ENCODE measurements at places on chromosomes 12 and 14.

DNA sequence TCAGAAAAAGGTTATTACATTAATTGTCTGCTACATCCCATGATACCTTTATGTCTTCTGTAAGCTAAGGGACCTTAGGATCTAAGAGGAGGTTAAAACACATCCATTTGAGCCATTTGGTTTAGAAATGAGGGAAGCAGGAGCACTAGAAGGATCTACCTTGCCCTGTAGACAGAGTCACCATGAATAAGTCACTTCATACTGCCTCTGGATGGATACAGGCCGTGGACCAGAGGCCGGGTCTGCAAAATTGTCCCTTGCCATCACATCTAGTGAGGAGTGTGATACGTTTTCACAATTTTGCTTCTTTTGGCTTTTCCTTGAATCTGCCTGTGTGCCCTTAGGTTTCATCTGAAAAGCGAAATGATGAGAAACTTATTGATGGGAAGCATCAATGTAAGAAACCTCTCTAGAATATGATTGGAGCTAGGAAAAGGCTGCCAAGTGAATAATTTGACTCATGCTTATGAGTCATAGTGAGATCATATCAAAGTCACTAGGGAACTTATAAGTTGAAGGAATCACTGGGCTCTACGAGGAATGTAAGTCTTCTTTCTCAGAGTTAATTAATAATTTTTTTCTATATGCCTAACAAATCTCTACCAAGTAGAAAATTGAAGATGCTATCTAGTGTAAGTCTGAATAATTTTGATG is 10.8 kb downstream of the GLRX5 start:
- no peak for DNase-seq

DNA sequence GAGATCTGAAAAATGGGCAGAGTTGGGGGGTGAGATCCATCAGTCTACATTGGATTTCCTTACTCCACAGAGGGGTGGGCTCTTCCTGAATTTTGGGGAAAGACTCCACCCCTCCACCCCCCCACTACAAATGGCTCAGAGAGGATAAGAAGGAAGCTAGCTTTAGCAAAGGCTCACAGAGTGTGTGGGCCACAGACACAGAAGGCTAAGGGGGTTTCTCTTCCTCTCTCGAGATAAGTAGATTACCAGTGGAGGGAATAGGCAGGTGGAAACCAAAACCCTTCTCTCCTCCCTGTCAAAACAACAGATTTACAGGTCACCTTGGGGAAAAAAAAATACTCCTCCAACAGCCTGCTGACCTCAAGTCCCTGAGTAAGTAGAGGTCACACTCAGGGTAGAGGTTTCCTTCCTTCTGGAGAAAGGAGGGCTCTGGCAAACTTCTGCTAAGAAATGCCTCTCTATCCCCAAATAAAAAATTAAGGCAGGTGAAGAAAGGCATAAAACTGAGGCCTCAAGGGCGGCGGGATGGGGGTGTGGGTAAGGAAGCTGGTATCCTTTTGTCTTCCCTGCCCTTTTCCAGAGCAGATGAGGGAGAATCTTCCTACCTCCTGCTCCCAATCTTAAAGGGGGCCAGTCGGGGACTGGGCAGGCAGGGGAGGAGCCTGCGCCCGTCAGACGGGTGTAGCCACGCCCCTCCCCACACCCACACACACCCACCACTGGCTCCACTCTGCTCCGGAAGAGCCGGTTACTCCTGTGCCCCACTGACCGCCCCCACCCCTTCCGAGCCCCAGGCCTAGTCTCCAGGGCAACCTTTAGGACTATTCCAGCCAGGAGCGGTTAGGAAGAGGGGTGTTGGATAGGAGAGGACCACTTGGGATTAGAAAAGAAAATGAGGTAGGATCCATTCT is 1.9 kb upstream of the BAZ2A start:
- DNase-seq: no peak

DNA sequence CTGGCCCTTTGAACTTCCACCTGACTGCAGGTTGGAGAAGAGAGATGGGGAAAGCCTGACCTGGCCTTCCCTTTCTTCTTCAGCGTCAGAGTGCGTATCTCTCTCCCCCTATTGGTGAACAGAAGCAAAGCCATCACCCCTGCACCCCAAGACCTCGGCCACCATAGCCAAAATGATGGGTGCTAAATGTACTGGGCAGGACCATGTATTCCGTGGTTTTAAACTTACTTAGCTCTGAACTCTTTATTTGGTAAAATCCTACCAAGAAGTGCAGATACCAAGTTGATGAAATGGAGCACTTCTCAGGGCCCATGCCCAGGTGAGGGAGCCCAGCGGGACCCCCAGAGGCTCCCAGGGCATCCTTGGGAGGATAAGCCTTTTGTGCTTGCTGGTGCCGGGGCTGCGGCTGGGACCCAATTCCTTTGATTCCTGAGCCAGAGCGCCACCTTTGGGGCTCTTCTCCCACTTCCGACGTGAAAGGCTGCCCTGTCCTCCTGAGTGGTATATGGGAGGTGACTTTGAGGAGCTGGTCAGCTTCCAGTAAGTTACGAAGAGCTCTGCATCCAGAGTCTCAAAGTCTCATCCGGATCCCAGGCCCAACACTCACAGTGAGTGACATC is 9.4 kb downstream of the CCND2 start:
- DNase-seq: no peak

GRCh38 chr12:104888892-104889291 is 69.2 kb downstream of the SLC41A2 start:
- no peak for DNase-seq

DNA sequence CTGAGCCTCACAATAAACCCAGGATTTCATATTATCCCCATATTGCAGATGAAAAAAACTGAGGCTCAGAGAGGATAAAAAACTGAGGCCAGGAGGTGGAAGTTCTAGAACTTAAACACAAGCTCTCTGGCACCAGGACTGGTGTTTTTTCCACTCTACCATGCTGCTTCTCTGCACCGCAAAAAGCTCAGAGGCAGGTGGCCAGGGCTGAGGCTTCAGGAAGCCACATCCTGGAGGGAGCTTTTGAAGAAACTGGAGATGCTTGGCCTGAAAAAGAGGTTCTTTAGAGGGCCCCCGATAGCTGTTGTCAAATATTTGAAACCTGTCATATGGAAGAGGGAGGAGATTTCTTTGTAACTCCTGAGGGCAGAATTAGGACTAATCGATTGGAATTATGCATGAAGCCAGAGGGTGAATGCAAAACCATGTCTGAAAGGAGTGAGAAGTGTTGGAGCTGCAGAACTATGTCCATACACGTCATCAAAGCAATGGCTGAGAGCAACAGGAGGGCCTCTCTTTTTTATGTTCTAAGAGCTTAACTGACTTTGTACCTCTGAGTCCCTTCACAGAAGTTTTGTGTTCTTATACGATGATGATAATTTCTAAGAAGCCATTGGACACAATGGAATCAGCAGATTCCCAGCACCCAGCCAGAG is 448.6 kb downstream of the FUT8 start:
- DNase-seq: no peak

DNA sequence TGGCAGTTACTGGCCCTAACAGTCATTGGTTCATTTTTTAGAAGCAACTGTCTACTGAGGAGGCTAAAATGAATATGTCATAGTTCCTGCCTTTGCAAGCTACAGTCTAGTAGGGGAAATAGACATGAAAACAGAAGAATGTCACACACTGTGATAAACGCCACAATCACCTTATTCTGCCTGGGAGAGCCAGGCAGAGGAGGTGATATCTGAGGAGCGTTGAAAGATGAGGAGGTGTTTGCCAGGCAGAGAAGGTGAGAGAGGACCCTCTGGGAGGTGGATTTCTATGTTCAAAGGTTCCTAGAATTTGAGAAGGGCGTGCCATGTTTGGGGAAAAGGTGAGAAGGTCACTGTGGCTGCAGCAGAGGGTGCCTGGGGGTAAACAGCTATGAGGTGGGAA is 185.7 kb downstream of the PAX9 start:
- no peak for DNase-seq

DNA sequence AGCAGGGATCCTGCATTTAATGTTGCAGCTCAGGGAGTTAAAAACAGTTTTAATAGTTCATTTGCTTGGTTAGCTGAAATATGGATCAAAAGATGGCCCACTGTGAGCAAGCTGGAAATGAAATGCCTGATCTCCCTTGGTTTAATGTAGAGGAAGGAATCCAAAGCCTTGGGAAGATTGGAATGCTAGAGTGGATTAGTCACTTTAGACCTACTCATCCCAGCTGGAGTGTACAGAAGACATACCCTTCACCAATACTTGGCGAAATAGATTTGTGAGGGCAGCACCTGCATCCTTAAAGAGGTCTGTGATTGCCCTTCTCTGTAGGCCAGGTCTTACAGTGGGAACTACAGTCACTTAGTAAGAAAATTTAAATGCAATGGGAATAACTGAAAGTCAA is 58.0 kb upstream of the KRAS start:
- DNase-seq: no peak

DNA sequence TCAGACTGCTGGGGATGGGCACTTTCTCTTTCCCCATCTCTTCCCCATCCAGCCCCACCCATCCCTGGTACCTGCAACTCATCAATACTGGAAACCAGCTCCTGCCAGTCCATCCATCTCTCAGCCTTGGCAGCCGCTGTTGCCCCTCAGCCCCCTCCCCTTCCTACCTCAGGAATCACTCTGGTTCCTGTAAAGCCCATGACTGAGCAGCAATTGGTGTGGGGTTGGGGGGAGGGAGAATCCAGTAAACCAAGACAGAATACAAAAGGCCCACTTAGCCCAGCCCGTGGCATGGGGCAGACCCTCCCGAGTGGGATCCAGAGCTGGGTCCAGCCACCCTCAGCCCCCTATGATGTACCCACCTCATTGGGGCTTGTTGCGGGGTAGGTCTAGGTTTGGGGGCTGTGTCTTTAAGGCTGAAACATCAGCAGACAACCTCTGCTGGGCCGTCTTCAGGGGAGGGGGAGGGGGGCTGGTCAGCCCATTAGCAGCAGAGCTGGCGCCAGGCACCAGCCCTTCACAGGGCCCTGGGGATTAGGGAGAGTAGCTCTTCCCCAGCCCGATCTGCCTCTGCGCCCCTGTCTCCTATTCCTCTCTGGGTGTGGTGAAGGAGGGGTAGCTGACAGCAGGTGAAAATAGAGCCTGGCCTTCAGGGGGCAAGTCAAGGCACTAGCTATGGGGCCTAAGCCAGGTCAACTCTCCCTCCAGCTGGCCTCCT is 702 bp upstream of the PRPH start:
- no peak for DNase-seq

DNA sequence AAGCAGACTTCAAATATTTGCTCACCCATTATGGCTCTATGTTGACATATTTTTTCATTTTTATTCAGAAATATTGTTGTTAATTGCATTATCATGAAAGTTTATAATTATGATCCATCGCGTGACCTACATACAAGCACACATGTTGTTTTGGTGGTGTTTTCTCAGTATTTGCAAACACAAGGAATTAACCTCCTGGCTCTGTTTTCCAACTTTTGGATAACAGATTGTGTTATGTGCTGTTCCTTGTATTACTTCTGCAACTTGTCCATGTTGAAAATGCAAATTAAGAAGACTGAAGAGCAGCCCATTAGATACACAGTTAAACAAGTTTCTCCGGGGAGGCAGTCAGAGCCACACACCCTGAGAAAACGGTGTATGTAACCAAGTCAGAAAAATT is 201.2 kb downstream of the SEC23A start:
- DNase-seq: no peak

DNA sequence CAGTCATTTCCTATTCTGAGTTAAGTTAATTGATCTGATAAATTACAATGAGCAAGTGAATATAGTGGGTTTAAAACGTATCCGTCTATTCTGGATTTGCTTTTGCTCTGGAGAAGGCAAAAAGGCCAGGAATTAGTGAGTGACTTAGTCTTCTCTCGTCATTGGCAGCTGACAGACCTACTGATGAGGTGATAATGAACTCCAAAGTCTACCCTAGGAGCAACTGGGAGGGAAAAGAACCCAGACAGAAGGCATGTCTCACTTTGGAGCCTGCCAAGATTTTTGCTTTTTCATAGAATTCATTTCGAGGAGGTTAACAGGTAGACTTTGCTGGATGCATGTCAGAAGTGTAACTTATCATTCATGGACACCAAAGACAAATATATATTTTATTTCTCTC is 270.3 kb downstream of the FBXL14 start:
- DNase-seq: no peak

DNA sequence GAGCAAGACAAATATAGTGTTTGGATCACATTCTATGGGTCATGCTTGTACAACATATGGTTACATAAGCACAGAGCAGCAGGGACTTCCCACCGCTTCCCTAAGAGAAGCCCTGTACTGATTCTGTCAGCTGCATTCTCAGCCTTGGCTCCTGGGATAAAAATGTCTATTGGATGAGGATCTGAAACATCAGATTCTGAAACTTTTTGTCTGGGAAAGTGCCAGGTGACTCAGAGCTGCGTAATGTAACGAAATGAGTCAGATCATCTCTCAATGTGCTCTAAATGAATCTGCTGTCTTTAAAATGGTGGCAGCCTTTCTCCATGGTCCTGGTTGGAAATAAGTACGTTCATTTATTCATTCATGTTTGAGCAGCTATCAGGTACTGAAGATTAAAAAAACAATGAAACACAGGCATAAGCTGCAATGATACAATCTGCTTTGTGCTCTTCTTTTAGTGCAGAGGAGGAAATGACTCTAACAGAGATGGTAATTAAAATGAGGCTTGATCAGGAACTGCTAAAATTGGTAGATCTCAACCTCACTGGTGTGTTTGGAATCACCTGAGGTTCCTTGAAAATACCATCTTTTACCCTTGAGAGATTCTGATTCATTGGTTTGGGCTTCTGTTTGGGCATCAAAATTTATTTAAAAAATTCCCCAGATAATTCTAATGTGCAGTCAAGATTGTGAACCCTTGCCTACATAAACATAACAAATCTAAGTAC is 99.1 kb upstream of the NAP1L1 start:
- no peak for DNase-seq

All from iPS DF 6.9 (cell line).